Activated CD4-positive, alpha-beta memory T cell treated with anti-CD3 and anti-CD28 coated beads for 36 hours (primary cell): ENCODE measurements at places on chromosomes 6 and 20. TPM values are rescaled to one million over a fixed set of nuclear protein-coding genes. Genes with fewer than 3 reads are reported as not detected.

DNA sequence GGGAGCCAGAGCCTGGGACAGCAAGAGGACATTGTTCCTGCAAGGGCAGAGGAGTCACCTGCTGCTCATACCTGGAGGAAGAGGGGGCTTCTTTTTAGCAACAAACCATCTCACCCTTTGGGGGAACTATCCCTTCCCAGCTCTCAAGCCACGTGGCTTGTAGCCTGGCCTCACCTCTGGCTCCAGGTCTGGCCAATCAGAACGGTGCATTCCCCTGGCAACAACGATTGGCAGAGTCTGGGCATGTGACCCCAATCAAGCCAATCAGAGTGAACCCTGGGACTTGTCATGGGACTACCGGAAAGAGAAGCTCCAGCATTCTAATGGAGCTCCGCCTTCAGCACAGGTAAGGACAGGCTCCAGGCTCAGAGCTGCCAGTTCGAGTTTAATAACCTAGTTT lies 33.6 kb downstream of the KCNB1 start:
- DNase-seq: no peak

DNA sequence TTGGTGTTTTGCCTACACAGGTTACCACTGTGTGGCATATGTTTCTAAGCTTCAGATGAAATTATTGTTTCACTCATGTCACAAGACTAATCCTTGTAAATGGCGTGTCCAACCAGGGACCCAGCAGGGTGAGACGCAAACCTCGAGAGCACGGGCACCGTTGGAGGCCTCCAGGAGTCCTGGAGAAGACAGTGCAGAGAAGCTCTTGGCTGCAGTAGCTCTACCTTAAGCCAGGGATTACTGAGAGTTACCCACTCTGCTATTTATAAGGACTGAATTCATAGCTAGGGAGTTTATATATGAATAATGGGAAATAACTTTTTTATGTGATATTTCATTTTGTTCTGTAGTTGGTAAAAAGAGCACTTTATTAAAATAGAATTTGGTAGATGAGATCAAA lies 137.4 kb downstream of the SLC24A3 start:
- DNase-seq: no peak

Gene LY6G6D
- total RNA-seq: not detected

Gene RNF144B
- 2.9 TPM for total RNA-seq

Gene TOX2
- 2.5 TPM for total RNA-seq

DNA sequence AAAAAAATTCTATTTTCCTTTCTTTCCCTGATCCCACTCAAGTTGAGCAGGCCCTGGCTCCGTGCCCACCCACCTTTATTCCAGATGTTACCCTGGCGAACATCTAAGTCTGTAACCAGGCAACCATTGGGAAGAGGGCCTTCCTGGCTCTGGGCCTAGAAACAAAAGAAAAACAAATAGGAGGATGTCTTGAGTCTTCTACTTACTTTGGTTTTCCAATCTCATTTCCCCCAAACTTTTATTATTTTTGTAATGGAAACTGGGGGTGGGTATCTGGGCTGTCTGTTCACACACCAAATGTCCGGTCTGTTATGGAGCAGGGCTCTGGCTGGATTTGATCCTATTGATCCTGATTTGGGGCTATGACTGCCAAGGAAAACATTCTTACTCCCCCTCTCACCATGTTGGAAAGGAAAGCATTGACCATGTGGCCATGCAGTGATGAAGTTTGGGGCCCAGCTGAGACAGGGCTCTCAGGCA lies 744.1 kb downstream of the DHX35 start:
- DNase-seq: no peak

DNA sequence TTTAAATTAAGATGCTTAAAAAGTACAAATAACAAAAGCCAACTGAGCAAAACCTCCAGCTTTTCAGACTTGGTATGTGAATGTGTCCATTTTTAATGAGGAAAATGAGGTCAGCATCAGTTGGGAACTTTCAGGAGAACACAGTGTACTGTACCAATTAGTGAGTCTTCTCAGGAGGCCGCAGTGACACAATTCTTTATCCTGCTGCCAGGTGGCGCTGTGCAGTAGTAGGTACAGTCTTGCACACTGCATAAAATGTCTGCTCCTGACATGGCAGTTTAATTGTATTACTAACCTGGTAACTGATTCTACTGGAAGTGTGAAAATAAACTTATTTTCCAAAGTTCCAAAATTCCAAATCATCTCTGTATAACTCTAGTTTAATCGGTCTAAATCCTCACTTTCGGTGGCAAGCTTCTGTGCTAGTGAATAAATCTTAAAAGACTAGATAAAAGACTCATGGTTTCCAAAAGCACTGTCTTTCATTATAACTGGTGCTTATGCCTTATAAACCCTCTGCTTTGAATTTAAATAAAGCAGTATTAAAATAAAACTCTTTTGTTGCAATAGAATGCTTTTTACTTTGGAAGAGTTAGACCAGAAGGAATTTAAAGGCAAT lies 214.8 kb upstream of the MMS22L start:
- DNase-seq: peak; percentile 70

GRCh38 chr6:23293653-23294052 lies 724.3 kb downstream of the HDGFL1 start:
- DNase-seq: no peak
